M059J (cell line): ENCODE measurements at places on chromosomes 11 and 22. TPM values are rescaled to one million over a fixed set of nuclear protein-coding genes. Genes with fewer than 3 reads are reported as not detected.
A peak's percentile ranks its signal among the peaks of the same experiment; 100 is the strongest.

LDLRAD3 gene
- total RNA-seq, result 6.8 and 12.1 TPM in 2 replicates

TRIM49 gene
- total RNA-seq, result not detected in 2 replicates

CATSPERZ gene
- total RNA-seq, result not detected in 2 replicates

CCDC81 gene
- 0.79 TPM in 2 replicates for total RNA-seq

DNA sequence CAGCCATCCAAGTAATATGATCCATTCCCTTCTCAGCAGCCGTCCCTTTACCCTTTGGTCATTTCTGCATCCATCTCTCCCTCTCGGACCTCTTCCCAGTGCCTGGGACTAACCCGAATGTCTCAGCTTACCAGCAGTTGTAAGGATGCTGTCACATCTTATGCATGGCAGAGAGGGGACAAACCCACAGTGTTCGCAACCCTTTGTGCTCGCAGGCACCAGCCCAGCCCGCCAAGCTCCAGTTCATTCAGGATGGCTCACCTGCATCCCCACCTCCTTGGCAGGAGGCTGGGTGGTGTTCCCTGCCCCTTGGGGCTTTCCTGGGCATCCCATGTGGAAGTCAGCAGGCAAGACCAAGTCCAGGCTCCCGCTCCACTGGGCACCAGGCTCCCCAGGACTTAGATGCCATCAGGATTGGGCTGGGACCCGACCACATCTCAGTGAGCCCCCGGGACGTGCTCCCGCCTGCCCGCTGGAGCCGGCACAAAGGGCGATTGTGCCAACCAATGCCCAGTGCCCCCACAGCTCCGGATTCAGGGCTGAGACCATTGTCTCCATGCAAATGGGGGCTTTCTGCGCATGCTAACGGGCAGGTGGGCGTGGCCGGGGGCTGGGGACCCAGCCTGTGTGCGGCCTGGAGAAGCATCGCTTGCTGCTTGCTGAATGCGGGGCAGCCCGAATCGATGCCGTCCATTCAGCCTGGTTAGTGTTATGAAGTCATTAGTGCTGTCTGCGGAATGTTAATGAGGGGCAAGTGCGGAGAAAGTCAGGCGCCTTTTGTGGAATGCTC lies 108.6 kb downstream of the KCNQ1OT1 start:
- no peak for DNase-seq

- no peak for DNase-seq
Measured at GRCh38 chr11:109668973-109669634, 247.1 kb downstream of the C11orf87 start.

DNA sequence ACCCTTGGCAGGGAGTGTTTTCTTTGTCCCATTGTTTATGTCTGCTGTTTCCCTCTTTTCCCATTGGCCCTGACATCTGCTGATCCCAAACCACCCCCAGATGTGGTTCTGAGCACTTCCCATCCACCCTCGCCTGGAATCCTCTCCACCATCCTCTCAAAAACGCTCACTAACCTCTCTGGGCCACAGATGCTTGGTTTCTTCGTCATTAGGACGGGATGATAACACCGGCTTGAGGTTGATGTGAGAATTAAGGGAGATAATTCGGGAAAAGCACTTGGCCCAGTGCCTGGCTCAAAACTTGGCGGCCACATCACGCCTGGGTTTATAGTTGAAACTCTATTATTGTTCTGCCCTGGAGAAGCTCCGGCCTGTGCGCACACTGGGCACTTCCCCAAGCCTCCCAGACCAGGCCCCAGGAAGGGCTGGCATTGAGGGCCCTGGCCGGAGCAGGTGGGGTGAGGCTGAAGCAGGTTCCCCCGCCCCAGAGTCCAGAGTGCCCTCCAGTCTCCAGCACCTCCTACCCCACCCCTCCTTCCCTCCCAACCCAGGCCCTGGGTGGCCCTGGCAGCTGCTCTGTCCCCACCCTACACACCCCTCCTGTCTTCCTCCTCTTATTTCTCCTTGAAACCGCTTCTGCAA lies 63.7 kb downstream of the CYTH4 start:
- peak; percentile 90 for DNase-seq

DNA sequence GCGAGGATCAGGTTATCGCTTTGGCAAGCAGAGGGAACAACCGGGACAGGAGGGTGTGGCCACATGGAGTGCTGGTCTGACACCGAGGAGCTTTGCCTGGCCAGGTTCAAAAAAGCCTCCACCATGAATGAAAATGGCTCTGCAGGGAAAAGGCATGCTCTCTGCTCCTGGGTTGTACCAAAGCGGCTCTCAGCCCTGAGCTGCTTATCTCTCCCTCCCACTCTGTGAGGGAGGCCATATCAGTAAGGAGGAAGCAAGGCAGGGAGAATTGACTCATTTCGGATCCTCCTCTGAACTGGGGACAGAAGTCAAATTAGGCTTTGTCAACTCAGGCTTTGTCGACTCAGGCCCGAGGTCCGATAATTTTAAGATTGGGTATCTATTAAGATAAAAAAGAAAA lies 82.9 kb upstream of the CRTAM start:
- DNase-seq, result no peak

DNA sequence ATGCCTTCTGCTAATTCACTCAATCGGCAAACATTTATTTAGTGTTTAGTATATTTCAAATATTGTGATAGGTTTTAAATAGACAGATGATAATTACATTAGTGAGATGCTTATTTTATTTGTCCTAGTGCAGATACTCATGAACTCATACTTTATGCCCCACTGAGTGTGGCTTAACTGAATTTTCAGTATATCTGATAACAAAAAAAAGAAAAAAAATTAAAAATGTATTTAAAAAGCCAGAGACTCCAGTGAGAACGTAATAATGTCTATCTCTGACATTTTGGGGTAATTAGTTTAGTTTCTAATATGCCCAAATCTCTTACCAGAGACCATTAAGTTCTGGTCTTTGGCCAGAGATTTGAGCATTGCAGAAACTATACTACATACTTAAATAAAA lies 332.6 kb upstream of the CHORDC1 start:
- no peak for DNase-seq

DNA sequence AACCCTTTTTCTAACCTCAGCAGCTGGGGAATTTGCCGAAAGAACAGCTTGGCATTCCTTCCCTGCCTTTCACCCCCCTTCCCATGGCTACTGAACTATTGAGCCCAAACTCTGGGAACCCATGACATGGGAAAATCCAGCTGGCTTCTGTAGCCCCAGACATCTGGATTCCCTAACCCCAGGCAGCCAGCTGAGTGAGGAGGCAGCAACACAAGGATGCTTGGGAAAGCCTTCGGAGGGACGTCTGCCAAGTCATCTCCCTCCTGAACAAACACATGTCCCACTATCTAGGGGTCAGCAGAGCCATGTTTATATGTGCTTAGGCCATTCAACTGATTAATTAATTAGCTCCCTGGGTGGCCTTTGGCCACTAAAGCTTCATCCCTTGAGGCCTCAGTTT lies 21.6 kb downstream of the LRRC55 start:
- no peak for DNase-seq

DNA sequence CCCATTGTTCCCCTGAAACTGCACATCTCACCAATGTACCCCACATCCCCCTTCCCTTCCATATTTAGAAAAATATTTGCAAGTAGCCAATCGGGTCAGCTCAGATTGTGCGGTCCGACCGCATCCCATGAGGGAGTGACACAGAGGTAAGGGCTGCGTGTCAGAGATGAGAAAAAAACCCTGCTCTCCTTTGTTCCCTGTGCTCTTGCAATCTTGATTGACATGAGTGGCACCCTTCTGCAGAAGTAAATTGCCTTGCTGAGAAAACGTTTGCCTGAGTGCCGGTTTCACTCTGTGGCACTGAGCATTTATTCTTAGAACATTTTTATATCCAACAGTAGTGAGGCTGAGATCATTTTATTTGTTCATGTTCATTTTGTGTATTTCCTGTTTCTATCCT lies 81.6 kb upstream of the CCDC90B start:
- no peak for DNase-seq

DNA sequence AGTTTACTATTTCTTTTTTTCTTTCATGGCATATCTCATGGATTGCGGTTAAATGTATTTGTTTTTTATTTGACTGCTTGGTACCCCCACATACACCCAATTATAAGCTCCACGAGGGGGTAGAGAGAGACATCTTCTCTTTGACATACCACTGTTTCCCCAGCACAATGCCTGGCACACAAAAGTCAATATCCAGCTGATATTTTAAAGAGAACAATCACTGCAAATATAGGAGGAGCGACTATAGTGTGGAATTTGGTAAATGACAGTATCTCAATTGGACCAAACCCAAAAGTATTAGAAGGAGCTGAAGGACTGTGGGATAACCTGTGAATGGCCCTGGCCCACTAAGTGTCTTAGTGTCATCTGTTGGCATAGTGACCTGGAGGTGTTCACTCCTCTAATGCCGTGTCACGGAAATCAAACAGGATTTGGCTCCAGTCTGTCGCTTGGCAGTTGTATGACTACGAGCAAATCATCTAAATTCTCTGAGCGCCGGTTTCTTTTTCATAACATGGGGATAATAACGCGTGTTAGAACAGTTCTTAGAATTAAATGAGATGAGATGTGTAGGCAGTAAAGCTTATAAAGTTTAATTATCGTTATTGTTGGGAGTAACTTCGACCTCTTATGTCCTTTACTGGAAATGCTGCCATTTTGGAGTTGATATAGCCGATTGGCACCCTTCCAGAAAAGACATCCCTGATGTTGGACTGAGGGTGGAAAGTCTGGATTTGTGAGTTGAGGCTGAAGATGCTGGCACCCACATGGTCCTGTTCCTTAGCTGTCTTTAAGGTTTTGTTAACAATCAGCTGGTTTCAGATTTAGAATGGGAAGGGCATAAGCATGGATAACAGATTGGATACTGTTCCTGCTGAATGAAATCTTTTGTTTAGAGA lies 144.5 kb downstream of the DBX1 start:
- no peak for DNase-seq

DNA sequence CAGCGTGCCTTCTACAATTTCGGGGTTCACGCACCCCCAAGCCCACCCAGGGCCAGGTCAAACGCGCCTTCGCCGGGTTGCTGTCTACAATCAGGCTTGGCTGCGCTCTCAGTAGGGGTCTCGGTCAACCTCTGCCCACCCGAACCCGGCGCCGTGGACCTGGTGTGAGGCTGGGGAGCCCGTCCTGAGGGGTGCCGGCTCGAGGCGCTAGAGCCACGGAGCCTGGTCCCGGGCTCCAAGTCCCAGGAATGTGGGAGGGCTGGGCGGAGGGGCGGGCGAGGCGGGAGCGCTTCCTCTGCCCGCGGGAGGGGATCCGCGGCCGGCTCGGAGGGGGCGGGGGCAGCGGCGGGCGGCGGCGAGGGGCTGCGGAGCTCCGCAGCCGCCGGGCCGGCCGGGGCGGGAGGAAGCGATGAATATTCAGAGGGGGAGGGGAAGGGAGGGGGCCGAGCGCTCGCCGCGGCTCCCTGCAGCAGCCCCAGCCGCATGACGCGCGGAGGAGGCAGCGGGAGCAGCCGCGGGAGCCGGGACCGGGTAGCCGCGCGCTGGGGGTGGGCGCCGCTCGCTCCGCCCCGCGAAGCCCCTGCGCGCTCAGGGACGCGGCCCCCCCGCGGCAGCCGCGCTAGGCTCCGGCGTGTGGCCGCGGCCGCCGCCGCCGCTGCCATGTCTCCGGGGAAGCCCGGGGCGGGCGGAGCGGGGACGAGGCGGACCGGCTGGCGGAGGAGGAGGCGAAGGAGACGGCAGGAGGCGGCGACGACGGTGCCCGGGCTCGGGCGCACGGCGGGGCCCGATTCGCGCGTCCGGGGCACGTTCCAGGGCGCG lies at the start of gene PTPRJ:
Gene PTPRJ (plus strand): TSS at position 472 of the 819 bp plus-strand sequence. CDS start 354 bp downstream, outside the sequence.
- DNase-seq, result peak; percentile 59

DNA sequence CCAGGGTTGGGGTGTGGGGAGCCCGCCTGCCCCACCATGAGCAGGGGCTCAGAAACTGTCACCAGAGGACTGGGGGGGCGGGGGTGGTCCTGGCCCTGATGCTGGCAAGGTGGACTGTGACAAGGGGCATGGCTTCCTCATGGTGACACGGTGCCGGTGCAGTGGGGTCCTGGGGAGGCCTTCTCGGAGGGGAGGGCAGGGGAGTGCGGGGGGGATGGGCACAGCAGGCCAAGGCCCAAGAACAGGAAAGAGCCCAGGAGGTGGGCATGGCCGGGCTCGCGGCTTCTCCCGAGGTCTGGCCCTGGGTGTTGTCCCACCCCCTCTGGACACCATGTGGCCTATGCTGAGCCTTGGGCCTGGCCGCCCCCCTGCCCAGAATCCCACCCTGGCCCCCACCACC lies 47.2 kb downstream of the MOB2 start:
- DNase-seq, result no peak

DNA sequence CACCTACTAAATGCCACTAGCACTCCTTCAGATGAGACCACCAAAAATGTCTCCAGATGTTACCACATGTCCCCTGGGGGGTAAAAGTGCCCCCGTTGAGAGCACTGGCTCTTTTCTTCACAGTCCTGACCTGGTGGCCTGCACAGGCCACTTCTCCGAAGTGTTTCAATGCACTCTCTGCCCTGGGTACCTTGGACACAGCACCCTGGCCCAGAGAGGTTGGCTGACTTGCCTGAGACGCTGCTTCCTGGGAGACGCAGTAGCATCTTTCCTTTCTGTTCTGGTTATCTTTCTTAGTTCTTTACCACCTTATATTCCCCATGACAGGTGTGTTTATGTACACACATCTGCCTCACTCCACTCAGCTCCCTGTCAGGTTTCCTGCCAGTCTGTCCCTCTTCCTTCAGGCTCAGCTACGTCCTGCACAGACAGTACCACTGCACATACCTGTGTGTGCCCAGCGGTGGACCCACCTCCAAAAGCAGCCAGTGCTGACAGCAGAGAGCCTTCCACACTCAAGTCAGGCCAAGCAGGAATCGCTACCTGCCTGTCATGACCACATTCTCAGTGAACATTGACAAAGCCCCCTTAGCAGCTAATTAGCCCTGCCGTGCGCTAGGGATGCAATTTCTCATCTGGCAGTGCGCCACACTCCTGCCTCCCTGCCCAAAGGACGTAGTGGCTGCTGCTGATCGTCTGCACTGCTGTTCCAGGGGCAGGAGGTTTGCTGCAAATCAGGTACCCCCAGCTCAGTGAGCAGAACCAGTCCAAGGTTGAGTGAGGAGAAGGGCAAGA lies 39.0 kb downstream of the FAM83F start:
- no peak for DNase-seq
